BJ (cell line): ENCODE measurements at places on chromosomes 7 and 10. TPM values are rescaled to one million over a fixed set of nuclear protein-coding genes. Genes with fewer than 3 reads are reported as not detected.
A peak's percentile ranks its signal among the peaks of the same experiment; 100 is the strongest.

Gene TPST1
- polyA plus RNA-seq, result 34.9 and 38.9 TPM in 2 replicates

Gene CPN1
- polyA plus RNA-seq, result not detected in 2 replicates

DNA sequence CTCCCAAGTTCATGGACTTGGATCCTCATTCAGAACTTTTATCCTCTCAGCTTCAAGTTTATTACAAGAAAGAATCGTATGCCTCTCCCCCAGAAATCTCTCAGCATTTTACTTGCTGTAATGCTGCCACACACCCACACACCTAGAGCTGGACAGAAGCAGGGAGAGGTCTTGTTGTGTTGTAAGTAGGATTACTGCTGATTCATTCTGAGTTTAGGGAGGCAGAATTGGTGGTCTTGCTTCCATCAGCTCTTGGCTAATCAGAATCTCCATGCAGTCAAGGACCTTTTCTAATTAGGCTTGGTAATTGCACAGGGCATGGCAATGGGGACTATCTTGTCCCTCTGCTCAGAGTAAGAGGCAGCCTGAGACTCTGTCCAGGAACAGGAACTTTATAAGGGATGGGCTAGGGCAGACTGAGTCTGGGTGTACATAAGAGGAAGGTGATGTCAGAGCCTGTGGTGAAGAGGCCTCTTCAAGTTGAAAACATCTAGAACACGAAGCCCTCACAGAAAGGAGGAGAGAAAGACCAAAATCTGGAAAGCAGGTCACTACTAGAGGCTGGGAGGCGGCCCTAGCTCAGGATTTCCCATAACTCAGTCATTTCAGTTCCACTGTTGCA, 7.0 kb upstream of the PTPRE start:
- DNase-seq, result no peak

- no peak for DNase-seq
These were observed 59.6 kb upstream of the GNA12 start for GRCh38 chr7:2903682-2904162.

DNA sequence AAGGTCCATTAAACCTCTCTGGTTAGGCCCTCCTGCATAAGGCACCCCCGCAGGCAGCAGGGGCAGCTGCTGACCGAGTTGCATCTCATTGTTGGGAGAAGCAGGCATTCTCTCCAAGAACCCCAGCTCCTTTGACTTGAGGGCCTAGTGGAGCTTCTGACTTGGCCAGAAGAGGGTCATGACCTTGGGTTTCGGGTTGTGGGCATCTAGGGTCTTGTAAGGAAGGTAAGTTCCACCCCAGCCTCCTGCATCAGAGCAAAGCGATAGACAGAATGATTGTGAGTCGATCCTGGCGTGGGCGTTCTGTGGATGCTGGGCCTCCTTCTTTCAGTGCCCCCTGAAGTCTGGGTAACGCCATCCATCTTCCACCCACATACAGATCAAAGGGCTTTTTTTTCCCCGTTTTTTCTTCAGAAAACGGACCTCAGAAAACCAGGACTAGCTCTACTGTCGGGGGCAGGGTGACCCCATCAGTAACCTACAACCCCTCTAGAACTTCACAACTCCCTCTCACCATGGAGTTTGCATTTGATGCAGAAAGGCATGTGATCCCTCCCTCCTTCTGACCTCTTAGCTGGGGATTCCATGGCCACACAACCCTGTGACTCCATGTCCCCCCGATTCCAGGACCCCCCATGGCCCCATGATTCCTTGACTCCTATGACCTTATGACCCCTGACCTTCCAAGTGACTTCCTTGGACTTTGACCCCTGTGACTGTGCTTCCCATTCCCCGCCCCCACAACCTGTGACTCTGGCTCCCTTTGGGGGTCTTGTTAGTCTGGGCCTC, 3.0 kb downstream of the SEMA4G start:
- no peak for DNase-seq

- DNase-seq, result no peak
These were observed 3.7 kb upstream of the TCTN3 start for GRCh38 chr10:95697429-95697828.

- DNase-seq, result no peak
These were observed 79.7 kb downstream of the LHPP start for GRCh38 chr10:124541076-124541903.

DNA sequence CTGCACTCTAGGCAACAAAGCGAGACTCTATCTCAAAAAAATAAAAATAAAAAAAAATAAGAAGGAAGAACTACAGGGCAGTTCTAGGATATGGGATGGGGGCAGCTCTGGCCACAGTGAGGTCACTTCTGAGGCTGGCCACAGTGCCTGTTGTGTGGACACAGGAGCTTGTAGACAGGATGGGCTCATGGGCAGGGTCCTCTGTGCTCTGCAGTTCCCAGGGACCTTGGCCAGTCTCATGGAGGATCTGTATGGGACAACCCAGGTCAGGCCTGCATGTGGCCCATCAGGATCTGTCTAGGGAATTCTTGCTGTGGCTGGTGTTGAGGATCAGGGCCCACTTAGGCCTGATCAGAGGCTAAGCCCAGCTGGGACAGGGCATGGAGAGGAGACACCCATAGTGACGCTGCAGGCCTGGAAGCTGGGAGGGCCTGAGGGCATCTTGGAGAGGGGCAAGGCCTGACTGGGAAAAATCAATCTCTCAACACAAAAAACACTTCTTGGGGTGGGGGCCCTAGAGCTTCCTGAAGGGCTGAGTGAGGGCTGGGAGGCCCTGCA, 19.4 kb upstream of the PAX2 start:
- DNase-seq, result no peak

Gene MYOF
- 355 and 425 TPM in 2 replicates for polyA plus RNA-seq

- no peak for DNase-seq
These were observed 36.8 kb upstream of the ADAM12 start for GRCh38 chr10:126425032-126425431.

DNA sequence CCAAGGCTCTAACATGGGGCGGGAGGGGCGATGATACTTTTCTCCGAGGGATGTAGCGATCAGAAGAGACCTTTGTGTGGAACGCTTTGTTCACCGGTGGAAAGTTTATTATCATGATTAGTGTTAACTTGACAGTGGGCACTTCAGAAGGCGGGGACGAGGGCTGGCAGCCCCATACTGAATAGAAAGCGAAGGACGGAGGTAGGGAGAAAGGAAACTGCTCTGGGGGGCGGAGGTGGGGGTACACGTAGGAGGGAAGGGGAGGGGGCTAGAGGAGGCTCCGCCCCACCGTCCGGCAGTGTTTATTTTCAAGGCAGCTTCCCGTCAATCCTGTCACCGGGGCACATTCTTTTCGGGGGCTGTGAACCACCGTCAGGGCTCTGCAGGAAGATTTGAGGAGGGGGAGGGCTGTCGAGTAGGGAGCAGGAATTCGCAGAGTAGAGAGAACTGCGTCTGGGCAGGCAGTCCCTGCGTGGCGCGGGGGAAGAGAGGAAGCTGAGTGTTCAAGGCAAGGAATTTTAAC, 9.4 kb upstream of the NKX2-3 start:
- no peak for DNase-seq

DNA sequence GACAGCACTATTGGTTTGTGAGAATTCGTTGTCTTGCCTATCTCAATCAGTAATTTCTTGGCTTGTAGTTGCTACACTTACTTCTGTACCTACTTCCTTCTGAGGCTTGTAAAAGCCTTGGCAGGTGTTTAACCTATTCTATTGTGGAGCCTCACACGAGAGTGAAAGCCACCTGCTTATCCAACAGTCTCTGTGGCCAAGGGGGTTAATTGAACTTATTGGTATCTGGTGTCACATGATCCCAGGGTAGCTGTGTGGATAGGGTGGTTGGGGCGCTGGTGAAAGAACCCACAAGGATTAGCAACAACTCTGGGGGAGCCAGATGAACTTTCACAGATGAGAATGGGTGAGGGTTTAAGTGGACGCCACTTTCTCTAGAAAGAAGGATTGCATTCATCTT, 13.9 kb upstream of the ATP6V0E2 start:
- DNase-seq, result no peak

DNA sequence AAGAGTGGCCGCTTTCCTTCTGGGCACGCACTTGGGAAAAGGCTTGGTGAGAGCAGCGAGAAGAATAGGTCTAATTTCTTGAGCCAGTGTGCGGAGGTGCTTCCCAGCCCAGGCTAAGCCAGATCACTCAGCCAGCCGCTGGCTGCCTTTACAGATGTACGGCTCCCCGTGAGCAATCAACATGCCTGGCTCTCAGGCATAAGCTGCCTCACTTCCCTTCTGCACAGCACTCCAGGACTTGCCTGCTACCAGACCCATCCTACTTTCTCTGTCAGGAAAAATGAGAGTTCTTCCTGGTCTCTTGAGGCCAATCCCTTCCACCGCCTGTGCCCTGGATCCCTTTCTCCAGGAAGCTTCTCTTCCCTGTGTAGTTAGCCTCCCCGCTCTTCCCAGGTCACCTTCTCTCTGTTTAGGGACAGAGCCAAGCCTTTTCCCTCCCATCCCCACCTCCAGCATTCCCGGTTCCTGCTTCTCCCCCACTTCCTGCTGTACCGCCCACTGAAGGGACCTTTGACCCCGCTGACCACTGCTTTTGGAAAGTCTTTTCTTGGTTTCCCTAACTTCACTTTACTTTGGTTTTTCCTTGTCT, 1.1 kb upstream of the ACTR3C start:
- DNase-seq, result no peak

- no peak for DNase-seq
These were observed 219.0 kb downstream of the PTEN start for GRCh38 chr10:88082391-88082790.

DNA sequence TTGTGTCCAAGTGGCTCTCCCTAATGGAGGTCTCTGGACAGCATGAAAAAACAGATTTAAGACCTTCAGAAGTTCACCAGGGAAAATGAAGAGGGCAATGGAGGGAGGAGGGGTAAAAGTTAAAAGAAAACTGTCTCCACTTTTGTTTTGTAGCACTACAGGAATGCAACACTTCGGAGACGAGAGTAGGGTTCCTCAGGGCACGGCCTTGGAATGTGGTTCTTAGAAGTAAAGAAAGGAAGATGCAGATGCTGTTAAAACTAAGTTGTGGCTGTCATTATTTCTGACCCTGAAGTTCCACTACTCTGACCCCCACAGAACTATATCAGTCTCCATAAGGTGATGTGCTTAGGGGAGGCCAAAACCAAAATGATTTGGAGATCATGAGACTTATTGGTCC, 335.1 kb downstream of the XPNPEP1 start:
- DNase-seq, result no peak

DNA sequence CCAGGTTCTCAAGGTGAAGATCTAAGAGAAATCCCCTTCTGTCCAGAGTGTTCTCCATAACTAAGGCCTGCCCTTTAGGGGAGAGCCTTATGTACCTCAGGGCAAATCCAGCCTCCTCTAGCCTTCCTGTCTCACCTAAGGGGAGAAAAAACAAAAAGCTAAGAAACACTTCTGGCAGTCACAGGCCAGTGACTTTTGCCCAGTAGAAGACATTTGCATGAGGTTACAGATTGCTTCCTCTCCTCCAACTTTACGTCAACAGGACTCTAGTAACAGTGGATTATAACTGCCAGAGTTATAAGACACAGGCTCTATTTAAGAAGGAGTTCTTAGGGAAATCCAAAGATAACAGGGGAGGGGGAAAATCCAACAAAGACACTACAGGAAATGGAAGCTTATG, 15.9 kb upstream of the FAM241B start:
- no peak for DNase-seq

Gene PILRA
- 0.27 and 0.49 TPM in 2 replicates for polyA plus RNA-seq

DNA sequence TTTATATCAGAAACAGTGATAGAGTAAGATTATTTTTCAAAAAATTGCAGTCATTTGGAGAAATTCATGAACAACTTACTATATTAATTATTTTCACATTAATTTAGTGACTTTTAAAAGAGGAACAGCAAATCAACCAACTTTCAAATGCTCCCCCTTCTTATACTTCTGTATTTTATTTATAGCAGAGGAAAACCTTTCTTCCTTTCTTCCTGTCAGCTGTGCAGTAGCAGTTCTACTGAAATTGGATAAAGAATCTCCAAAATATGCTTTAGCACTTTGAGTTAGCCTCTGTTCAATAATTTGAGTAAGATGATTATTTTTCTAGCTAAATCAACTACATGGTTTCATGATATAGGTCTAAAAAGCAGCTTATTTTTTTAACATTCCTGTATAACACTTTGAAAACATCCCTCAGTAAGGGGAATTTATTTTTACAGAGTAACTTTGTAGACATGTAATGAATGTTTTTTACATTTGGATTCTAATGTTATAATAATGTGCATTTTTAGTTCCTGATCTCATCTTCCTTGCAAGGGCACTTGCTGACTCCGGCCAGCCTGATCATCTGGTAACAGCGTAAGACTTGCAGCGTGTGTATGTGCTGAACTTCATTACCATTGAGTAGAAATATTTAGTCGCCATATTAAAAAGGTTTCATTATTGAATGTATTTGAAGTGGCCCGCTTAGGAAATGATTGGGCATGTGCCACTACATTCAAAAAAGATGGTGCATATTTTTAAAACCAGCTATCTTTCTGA, 158.3 kb upstream of the HDAC9 start:
- no peak for DNase-seq

- no peak for DNase-seq
These were observed 26.1 kb downstream of the IFIT5 start for GRCh38 chr10:89440226-89441009.

GRCh38 chr10:49149881-49150280, 16.1 kb upstream of the FAM170B start:
- DNase-seq, result no peak

Gene TEX36
- polyA plus RNA-seq, result 0.11 TPM in 1 of 2 replicates, not detected in the other

- no peak for DNase-seq
These were observed 190.6 kb downstream of the EBF3 start for GRCh38 chr10:129773359-129773990.

Gene BLNK
- polyA plus RNA-seq, result not detected in 2 replicates

- peak; percentile 95 for DNase-seq
These were observed 179.0 kb upstream of the KLF14 start for GRCh38 chr7:130912862-130913638.
